ENCODE measurements at places on chromosomes 2 and 18. TPM values are rescaled to one million over a fixed set of nuclear protein-coding genes. Genes with fewer than 3 reads are reported as not detected.
A peak's percentile ranks its signal among the peaks of the same experiment; 100 is the strongest.

GRCh38 chr2:101501443-101501842 lies 26.5 kb upstream of the RFX8 start:
- peak; percentile 60 for DNase-seq

GRCh38 chr2:190781604-190782198 lies 98.9 kb upstream of the GLS start:
- peak; percentile 76 for DNase-seq

DNA sequence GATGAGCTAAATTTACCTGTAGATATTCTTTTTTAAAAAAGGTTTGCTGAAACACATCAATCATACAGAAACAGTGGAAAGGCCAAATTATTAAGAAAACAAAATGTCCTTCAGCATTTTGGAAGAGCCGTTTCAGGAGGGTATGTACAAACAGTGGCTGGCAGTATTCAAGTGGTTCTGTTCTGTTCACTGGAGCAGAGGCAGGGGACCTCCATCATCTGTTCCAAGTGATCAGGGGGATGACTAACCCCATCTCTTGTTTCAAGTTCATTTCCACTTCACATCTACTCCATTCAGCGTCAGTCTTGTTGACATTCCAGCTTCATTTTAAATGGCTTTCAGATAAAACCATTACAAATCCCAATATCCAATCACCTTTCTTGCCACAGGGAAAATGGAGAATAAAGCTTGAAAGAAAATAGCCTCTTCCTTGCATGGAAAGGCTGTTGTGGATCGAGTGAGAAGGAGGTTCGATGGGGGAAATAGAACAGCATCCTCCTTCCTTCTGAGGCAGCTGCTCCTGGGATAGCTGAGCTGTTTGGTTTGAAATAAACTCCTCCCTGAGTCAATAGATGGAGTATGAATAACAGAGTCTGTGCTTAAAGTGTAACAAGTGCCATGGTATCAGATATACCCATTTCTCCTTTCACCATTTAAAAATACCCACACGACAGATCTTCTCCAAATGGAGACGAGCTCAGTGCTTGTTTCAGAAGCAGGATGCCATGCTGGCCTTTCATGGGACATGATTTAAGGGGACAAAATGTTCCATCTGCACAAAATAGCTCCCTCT lies 63.7 kb upstream of the OTOF start:
- no peak for DNase-seq

- no peak for DNase-seq
These were observed 17.7 kb upstream of the PDCL3 start for GRCh38 chr2:100544911-100545596.

The C2orf80 gene
- total RNA-seq, result not detected
